ENCODE measurements at places on chromosomes 2 and 18.

DNA sequence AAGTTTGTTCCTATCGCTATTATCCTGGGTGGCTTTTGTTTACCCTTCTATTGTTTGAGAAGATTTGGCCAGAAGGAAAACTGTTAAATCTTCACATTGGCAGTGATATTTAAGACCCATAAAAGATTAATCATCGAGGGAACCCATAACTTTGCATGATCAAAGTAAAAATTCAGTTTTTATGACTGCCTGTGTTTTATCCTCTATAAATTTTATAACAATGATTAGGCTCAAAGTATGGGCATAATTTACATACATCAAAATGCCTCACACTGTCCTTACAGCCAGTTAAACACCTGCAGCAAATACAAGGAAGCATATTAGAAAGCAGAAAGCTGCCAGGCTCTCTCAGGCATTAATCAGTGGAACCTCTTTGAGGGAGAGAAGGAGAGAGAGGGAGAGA is 289.1 kb downstream of the ICOS start:
- no peak for DNase-seq

DNA sequence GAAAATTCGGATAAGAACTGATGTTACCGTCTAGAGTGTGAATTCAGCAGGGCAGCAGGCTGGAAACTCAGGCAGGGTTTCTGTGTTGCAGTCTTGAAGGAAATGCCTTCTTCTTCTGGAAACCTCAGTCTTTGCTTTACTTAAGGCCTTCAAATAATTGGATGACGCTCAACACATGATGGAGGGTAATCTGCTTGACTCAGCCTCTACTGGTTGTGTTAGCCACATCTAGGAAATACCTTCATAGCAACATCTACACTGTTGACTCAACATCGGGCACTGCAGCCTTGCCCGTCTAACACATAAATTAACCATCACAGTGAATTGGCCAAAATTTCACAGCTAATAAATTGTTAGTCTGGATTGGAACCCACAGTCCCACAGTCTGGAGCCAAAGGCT is 37.2 kb downstream of the YPEL5 start:
- no peak for DNase-seq

- DNase-seq, result no peak
These were observed 17.9 kb downstream of the LCT start for GRCh38 chr2:135818937-135819610.

GRCh38 chr2:234395891-234396420 is 100.9 kb downstream of the ARL4C start:
- no peak for DNase-seq

DNA sequence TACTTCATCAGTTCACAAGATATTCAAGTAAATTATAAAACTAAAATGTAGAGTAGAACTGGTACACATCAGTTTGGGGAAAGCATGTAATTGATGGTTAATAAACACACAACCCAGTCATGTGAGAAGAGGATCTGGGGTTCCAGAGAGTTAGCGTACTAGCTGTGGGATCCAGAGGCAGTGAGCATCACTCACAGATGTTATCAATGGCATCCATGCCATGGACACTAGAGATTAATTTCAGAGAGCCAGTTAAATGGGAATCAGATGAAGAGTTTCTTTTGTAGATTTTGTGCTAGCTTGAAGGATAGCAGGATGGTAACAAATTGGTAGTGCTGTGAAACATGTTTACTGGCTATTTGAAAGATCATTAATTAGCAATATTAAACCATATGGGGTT is 21.8 kb upstream of the CCDC68 start:
- DNase-seq, result no peak

- DNase-seq, result peak; percentile 7
These were observed 1.5 kb downstream of the TTC32 start for GRCh38 chr2:19899985-19900930.

DNA sequence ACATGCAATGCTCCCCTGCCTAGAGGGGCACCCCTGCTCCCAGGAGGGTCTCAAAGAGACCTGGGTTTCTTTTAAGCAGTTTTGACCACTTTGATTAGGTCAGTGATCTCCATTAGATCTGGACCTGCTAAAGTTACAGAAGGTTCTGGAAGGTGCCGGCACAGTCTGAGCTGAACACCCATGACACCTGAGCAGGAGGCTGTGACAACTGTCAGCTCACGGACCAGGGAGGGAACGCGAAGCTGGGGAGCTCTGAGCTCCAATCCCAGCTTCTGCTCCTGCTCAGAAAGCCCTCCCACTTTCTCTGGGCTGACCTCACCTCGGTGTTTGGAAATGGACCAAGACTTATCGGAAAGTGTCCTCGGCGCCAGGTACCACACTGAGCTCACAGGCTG is 113.8 kb downstream of the NFATC1 start:
- no peak for DNase-seq

DNA sequence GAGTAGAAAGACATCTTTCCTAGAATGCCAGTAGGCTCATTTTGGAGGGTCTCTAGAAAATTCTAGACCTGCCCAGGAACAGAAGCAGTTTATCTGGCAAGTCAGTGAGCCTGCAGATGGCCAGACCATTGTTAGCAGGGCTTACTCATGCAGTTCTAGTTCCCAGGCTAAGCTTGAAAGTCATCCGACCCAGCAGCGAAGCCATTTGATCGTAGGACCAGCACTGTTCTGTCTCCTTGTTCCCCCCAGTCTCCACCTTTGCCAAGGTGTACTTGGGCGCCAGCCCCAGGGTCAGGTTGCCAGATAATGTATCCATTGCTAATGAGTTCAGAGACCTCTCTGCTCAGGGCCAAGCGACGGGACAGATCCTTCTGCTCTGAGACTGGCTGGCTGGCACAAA is 70.1 kb downstream of the EPAS1 start:
- no peak for DNase-seq

DNA sequence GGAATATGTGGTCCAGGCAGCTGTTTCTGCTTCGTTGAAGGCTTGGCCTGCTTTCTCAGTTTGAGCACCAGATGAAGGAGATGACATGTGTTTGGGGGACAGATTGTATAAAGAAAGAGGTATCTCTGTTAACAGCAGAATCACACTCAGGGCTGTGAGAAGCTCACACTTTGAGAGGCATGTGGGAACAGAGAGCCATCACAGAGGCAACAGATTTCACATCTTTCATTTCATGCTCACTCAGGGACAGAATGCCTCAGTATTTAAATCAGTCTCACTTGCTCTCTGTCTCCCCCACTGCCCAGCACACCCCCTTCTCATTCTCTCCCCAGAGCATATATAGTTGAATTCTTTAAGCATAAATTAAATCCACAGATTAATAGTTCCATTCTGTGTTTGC is 37.4 kb downstream of the KIAA2012 start:
- no peak for DNase-seq

- DNase-seq, result no peak
These were observed 78.8 kb downstream of the C18orf54 start for GRCh38 chr18:54436501-54436900.

DNA sequence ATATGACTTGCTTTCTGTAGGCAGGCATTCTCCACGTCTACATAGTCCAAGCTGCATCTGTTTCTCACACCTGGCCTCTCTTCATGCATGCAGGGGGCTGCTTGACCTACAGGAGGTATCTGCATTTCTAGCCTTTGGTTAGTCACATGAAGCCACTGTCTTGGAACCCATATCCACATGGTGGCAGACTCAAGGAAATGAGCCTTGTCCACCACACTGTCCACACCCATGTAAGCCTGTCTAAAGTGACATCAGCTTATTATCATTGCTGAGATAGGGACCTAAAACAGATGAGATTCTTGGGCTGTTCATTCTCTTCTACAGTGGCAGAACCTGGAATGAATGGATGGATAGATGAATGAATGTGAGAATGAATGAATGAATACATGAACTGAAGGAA is 160.4 kb downstream of the DOCK10 start:
- DNase-seq, result no peak

DNA sequence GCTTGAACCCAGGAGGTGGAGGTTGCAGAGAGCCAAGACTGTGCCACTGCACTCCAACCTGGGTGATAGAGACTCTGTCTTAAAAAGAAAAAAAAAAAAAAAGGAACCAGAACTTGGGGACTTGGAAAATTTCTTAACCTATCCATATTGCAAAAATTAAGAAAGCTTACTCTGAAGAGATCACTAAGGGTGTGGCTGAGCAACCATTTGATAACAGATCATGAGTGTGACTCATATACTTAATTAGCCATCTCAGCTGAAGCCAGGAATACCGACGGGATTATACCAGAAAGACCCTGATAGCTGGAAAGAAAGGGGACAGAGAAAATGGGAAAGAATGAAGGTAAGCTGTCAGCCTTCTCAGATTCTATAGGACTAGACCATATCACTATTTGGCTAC is 7.1 kb upstream of the ADD2 start:
- no peak for DNase-seq

DNA sequence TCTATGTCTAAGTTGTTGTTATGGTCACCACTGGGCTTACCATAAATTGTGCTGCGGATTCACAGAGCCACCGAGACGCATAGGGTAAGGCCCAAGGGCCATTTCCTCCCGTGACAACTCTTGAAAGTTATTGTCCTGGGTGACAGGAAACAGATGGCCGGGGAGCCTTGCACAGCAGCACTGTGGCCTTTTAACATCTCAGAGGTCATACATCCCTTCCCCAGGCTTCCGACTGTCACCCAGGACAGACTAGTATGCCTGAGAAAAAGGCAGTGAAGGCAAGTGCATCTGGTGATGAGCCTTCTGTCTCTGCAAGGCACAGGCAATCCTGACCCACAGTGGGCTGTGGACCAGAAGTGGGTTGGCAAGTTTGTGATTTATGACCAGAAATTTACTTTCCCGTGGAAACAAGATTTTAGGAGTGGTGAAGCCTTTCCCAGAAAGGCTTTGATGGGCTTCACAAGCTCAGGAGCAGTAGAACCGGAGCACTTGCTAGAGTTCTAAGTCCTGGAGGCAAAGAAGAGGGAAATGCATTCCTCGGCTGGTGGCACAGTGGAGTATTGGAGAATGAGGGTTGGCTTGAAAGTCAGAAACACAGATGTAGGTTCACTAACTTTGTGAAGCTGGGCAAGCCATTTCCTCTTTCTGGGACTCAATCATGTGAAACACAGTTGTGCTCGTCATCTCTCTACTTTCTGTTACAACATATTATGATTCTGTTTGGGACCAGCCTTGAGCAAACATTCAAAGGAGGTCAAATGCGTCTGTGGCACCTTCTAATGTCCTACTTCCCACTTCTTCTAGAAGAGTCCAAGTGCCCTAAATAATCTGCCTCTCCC is 2.0 kb upstream of the CAPN14 start:
- DNase-seq, result no peak

DNA sequence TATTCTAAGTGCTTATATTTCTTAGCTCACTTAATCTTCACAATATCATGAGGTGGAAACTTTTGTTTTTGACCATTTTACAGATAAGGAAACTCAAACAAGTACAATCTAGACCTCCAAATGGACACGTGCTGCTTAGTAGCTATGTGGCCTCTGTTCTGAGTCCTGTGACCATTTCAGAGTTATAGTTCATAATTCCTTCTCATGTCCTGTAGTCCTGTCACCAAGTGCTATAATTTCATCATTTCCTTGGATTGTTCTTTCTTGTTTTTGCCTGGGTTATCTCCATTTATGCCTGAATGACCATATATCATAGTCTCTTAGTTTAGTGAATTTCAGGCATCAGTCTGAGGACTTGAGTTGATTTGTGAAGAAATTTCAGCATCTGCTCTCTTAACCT is 91.7 kb downstream of the NUP35 start:
- peak; percentile 22 for DNase-seq

DNA sequence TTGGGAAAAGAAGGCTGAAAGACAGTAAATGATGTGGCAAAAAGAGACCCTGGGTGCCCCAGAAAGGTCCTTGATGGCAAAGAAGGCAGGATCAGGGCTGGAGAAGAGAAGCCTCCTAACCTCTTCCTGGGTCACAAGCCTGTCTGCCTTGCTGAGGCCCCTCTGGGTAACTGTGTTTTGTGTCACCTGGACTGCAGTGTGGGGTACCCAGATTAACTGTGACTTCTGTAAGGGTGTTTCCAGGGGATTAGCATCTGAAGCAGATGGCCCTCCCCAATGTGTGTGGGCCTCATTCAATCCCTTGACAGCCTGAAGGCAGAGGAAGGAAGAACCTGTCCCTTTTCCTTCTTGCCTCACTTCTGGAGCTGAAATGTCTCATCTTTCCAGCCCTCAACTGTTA is 35.6 kb upstream of the APCDD1 start:
- DNase-seq, result no peak

GRCh38 chr2:86260978-86261377 is 61.7 kb downstream of the MRPL35 start:
- DNase-seq, result no peak

DNA sequence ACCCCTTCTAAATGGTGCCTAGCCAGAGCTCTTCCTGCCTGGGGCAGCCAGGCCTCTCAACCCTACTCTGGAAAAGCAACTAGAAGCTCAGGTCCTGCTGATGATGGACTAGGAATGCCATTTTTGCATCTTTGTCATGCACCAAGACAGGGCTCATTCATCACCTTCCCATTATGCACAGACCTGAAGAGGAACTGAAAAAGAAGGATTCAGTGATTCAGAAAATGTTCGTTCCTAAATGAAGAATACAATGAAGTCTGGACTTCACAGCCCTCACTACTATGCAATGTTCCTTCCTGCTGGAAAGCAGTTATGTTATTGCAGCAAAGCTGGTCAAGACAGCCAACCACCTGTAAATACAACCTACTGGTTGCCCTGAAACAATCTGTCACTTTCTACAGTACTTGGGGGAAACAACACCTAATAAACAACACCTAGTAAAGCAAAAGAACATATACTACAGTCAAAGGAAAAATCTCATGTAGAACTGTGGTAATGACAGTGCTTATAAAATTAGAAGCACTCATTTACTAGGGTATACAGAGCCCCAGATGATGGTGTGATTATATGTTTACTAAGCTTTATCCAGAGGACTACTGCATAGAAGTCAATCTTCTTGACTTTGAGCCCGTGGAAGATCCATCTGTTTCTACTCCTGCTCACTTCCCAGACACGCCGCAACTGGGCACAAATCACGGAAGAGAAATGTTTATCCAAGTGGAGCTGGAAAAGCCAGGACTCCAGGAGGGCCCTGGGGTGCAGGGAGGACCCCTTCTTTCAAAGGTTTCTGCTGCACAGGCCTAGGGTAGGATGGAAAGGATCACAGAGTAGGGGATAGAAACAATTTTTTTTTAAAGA is 103.1 kb upstream of the THOC1 start:
- DNase-seq, result no peak

DNA sequence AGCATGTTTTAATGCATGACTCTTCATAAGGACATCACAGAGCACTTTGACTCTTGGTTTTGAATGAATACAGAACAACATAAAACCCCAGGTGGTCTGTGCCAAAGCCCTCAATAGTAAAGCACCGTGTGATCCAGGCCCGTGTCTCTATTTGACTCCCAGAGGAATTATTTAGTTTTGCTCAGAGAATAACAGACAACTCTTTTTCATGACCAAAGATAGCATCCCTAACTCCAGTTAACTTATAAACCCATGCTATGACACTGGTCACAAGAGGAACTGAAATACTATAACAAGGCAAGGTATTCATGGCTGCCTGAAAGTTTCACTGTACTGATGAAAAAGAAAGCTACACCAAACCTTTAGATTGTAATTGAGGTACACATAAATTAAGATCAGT is 128.4 kb downstream of the IKZF2 start:
- DNase-seq, result no peak

GRCh38 chr2:195649629-195650190 is 7.3 kb upstream of the SLC39A10 start:
- DNase-seq, result no peak

- DNase-seq, result no peak
These were observed 68.1 kb upstream of the DAPL1 start for GRCh38 chr2:158726911-158727592.
